ENCODE measurements at places on chromosomes 12 and 14.

DNA sequence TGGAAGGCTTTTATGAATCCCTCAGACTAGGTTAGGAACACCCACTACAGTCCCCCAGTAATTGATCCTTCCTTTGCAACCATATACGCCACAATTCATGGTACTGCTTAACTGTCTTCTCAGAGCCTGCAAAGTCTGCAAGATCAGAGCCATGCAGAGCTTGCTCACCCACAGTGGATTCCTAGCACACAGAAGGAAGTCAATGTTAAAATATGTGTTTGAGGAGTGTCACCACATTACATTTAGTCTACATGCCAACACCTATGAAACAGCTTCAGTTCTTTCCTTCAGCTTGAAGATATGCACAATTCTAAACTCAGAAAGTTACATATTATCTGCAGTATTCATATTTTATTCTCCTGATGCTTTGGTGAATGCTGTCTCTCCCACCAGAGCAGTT, 138.5 kb downstream of the NDUFA12 start:
- no peak for DNase-seq

GRCh38 chr14:51783765-51784164, 76.6 kb upstream of the GNG2 start:
- DNase-seq = no peak

DNA sequence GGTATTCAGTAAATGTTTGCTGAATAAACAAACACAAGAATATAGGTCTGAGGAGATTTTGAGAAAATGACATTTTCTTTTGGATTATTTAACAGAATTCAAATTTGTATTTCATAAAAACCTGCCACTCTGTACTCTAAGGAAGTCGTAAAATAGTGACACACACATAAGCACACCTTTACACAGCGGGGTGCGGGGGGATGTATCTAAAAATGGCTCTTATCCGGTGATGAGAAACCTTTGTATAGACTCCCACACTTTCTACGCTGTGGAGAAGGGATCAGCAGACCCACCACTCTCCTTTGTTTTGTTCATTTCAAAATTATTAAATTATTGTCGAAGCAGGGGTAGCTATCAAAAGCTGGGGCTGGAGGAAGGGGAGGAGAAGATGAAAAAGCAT, 58.0 kb downstream of the PEBP1 start:
- no peak for DNase-seq

- no peak for DNase-seq
Measured at GRCh38 chr12:109763201-109763841, 49.7 kb downstream of the FAM222A start.

- DNase-seq = no peak
Measured at GRCh38 chr12:15796493-15797141, 7.4 kb upstream of the EPS8 start.

Data from DMS79 (cell line).